MV-4-11 (cell line): ENCODE measurements at places on chromosomes 2 and 18.

DNA sequence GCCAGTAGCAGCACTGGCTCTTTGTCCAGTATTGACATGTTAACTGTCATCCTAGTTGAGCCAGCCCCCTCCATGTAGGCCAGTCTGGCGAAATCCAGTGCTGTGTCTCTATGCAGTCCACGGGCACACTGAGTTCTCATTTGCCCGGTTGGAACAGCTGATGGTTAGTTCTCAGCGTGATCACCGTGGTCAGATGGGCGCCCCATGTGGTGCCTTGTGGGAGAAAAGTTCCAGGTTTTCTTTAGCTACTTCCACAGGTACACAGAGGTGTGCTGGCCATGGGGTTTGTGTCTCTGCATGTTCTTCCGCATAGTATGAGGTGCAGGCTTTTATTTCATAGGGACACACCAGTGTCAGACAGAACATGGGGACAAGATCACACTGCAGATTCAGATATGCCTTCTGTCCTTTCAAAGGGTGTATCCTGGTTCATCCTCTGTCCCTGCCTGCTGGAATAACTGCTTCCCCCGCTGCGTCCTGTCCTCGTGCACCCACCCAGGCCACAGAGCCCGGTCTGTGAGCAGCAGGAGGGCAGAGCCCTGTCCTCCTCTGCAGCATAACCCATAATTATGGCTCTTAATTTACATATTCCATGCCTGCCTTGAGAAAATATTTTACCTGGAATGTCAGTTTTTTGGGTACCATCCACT, 334.1 kb downstream of the GBX2 start:
- DNase-seq, result no peak

GRCh38 chr2:39140322-39140847, 19.5 kb upstream of the SOS1 start:
- DNase-seq, result peak; percentile 60

DNA sequence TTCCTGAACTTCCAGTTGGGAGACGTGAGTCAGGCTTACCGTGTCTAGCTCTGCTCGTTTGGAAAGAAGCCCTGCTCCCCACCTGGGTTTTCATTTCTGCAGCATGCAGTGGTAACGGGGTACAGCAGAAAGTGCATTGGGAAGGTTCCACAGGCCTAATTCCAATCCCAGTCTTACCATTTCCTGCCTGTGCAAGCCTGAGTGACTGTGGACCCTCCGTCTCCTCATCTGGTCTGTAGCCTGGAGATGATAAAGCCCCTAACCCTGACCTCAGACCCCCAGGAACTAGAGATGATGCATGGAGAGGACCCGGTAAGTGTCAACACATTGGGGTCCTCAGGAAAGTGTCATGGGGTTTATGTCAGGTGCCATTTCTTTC, 5.8 kb upstream of the PSD4 start:
- no peak for DNase-seq

GRCh38 chr2:15733867-15734673, 142.4 kb downstream of the DDX1 start:
- no peak for DNase-seq

GRCh38 chr18:40866013-40866645, 1088.9 kb upstream of the PIK3C3 start:
- peak; percentile 11 for DNase-seq

GRCh38 chr2:71749671-71750101, 296.3 kb downstream of the DYSF start:
- DNase-seq, result no peak

- DNase-seq, result no peak
Measured at GRCh38 chr2:23145460-23145859, 239.5 kb upstream of the KLHL29 start.

DNA sequence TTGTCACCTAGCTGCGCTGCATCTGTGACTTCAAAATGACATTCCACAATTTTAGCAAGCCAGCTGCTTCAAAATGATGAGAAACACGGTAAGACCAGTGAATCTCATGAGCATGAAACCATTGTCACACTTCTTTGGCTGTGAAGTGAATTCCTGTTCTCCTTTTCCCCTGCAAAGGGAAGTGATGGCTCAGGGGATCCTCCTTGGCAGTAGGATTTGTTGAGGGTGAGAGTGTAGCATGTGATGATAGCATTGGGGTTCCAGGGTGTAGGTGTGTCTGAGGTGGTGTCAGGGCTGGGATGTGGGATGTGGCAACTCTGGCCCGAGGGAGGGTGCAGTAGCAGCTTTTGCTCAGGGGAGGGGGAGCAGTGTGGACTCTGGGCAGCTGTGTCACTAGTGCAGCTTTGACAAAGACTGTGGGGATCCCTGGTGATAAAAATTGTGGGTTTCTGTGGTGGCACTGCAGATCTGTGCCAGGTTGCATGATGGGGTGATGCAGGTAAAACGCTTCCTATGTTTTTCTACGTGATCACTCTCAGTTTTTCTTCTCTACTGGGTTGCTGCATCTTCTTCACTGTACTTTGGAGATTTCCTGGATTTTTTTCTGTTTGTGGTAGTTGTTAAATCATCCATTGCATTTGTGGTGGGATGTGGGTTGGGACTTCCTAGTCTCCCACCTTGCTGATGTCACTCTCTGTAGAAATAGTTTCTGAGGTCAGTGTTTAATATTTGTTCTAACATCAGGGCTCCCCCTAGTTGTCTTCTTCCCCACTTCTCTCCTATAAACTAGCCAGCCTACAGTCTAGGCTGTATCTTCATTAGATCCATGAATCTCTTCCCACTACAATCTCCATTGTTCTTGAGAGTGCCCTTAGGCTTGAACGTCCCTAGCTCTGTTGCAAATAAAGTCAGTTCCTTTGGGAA, 107.0 kb downstream of the ACTR3 start:
- no peak for DNase-seq

GRCh38 chr2:147632198-147632597, 212.6 kb upstream of the ACVR2A start:
- peak; percentile 85 for DNase-seq

DNA sequence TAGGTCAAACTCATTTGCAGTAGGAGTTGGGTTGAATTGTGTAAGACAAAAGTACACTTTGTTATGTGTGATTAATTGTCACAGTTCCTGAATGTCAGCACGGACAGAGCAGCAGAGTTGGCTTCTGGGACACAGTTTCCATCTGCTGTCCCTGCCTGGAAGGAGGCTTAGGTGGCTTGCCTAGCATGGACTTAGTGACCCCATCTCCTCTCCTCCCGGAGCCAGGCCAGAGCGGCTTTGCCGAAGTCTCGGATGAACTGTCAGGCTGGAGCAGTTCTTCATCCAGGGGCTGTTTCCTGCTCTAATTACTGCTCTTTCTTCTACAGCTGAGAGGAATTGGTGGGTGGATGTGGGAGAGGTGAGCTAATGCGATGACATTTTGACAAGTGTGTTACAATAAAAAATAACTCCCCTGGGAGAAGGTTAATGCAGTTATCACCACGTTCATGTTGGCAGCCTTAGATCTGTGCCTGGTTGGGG, 102.0 kb downstream of the SH3RF3 start:
- DNase-seq, result no peak

- no peak for DNase-seq
Measured at GRCh38 chr18:58512648-58513588, 116.0 kb downstream of the ALPK2 start.

GRCh38 chr2:99827296-99827999, 314.9 kb downstream of the AFF3 start:
- DNase-seq, result peak; percentile 98

DNA sequence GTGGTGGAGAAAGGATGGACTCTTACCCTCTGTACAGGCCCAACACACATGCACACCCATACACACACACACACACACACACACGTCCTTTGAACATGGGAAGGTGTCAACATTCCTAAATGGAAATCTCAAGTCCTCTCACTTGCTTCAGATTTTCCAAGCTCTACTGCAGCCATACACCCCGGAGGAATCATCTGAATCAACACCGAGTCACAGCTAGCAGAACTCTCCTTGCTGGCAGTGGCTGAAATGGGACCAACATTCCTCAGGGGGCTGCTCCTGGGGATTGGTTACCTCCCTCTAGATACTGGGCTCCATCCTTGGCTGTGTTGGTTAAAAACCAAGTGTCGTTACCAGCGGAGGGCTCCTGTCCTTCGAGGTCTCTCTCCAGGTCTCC, 112.7 kb downstream of the BCL11A start:
- DNase-seq, result no peak

GRCh38 chr2:102385522-102385921, 29.9 kb downstream of the IL18R1 start:
- DNase-seq, result no peak

DNA sequence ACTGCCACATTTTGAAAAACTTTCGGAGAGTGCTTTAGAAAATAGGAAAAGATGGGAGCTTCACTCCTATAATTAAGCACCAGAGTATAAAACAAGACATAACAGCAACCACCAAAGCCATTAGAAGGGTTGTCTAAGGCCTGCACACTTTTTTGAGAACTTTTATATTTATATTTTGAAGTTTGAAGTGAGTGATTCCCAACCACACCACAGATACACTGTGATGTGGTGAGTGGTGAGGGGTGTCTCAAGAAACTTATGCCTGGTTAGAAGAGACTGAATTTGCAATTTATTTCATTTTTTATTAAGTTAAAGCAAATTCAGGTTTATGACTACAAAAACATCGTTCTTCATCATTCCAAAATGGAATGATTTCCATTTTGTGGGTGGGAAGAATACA, 161.9 kb downstream of the DNAH6 start:
- DNase-seq, result no peak

GRCh38 chr2:62441421-62441820, 64.6 kb downstream of the TMEM17 start:
- no peak for DNase-seq

- no peak for DNase-seq
Measured at GRCh38 chr2:119062652-119063051, 95.9 kb downstream of the C1QL2 start.

DNA sequence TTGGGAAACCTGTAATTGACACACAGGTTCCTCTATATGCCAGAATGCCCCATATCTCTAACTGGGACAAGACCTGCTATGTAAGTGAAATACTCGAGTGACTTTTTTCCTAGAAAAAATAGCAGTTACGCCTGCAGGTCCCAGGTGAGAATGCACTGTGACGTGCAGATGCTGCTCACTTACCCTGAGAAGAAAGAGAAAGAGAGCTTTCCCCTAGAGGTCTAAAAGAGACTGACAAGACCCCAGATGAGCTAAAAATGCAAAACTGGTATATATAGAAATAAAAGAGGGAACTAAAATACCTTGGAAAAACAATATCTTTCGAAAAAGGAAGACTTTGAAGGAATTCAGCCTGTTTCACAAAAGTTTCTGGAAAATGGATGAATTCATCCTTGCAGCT, 383.0 kb upstream of the DCC start:
- no peak for DNase-seq

DNA sequence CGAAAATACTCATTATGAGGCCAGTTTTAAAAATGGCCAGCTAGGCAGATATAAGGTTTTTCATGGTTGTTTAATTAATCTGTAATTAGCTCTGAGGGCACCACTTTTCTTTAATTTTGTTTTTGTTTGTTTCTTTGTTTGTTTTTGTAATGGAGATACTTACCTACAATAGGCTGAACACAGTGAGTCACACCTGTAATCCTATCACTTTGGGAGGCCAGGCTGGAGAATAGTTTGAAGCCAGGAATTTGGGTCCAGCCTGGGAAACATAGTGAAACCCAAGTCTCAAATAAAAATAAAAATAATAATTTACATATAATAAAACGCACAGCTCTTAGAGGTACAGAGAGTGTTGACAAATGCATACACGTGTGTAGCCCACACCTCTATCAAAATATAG, 56.8 kb upstream of the MSH2 start:
- DNase-seq, result no peak

- DNase-seq, result peak; percentile 56
Measured at GRCh38 chr2:101770726-101771125, 73.2 kb downstream of the MAP4K4 start.

GRCh38 chr2:27212626-27213471, 781 bp upstream of the SLC5A6 start:
- DNase-seq, result peak; percentile 47

- no peak for DNase-seq
Measured at GRCh38 chr18:38367473-38367872, 801.9 kb upstream of the CELF4 start.

- no peak for DNase-seq
Measured at GRCh38 chr2:190340369-190340768, 3.0 kb upstream of the INPP1 start.
